ENCODE measurements at places on chromosomes 7 and 10.

GRCh38 chr7:102085218-102085772 lies 201.4 kb upstream of the SH2B2 start:
- no peak for DNase-seq

- no peak for DNase-seq
Observed at GRCh38 chr10:8768852-8769251, 714.4 kb downstream of the GATA3 start.

- DNase-seq = no peak
Observed at GRCh38 chr10:126349101-126349500, 39.2 kb downstream of the ADAM12 start.

- no peak for DNase-seq
Observed at GRCh38 chr10:125128397-125129075, 31.8 kb downstream of the CTBP2 start.

- DNase-seq = no peak
Observed at GRCh38 chr10:125698481-125698998, 15.6 kb upstream of the TEX36 start.

DNA sequence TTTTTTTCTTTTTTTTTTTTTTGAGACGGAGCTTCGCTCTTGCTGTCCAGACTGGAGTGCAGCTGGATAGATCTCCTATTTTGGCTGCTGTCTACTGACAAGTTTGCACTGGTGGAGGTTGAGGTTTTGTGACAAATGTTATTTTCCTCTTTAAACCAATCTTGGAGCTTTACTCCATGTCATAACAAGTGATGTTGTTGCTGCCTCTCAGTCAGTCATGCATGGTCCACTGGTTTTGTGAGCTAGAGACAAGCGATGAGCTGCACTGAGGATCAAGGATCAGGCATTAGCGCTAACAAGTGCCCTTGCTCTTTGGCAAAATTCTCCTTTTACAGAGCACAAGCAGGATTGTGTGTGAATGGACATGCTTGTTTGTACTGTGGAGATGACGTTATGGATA lies 805 bp upstream of the WDFY4 start:
- no peak for DNase-seq

- DNase-seq = no peak
Observed at GRCh38 chr7:81075150-81075549, 156.3 kb upstream of the SEMA3C start.

- DNase-seq = no peak
Observed at GRCh38 chr7:22561321-22561811, 61.4 kb upstream of the STEAP1B start.

- DNase-seq = no peak
Observed at GRCh38 chr7:99674995-99675742, 4.6 kb downstream of the CYP3A5 start.

GRCh38 chr10:70680899-70681730 lies 8.8 kb downstream of the ADAMTS14 start:
- no peak for DNase-seq

DNA sequence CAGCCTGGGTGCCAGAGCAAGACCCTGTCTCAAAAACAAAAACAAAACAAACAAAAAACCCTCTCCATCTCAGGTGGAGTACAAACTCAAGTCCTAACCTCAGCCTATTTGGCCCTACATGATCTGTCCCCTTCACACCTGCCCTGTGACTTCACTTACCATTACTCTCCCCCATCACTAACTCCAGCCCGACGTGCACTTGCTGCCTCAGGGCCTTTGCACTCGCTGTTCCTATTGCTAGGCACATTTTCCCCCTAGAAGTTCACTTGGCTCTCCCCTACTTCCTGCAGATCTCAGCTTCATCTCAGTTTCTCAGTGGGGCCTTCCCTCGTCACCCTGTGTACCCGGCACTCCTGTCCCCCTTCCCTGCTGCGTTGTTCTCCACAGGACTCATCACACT lies 8.5 kb upstream of the LRMDA start:
- DNase-seq = no peak

- no peak for DNase-seq
Observed at GRCh38 chr10:111231779-111232178, 154.9 kb downstream of the ADRA2A start.

DNA sequence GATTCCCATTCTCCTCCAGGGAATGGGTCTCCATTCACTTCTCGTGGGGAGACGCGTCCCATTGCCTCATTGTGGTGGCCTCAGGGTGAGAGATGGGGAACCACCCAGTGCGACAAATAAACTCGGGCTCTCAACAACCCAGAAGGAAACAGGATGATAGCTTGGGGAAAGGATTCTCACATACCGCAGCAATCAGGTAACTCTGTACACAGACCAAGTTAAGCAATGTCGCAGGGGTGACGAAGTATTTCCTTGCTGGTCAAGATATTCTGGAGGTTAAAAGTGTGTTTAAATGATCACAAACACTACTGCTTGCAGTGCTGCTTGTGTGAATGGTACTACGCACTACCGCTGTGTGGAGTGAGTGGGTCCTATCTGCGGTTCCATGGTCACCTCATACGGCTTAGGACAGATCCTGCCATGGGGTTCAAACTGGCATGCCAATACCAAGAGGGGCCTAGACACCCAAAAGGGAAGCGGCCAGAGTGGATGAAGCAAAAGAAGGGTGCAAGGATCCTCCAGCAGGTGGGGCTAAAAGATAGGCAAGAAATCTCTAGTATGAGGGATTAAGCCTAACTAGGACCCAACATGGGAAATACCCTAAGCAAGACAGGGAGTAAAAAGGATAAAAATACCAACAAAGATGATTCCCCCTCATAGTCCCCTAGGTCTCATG lies 143.8 kb upstream of the TMEM106B start:
- DNase-seq = peak; percentile 75

DNA sequence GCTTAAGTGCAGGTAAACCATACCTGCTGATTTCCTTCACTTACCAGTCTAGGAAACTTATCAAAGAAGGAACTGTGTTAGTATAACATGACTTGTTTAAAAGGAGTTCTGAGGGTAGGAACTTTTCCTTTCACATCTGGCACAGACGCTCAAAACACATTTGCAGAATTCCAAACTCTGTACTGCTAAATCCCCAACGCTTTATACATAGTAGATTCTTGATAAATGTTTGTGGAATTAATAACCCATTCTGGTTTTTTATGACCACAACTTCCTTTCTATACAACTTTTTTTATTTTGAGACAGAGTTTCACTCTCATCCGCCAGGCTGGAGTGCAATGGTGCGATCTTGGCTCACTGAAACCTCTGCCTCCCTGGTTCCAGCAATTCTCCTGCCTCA lies 7.7 kb upstream of the TRUB1 start:
- no peak for DNase-seq

DNA sequence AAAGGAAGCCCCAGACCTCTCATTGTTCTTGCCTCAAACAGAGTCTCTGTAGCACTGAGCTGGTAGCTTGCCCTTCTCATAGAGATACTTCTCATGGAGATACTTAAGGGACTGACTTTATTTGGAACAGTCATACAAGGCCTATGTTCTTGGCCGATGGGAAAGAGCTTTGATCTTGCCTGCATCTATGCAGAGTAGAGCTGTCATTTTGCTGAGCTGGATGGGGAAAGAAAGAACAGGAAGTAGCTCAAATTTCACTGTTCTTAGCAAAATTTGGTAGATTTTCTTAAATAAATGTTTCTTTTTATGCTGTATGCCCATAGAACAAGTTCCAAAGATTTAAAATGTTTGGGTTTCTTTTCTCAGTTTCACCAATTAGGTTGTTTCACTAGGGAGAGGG lies 119.3 kb upstream of the SEC61G start:
- DNase-seq = no peak

DNA sequence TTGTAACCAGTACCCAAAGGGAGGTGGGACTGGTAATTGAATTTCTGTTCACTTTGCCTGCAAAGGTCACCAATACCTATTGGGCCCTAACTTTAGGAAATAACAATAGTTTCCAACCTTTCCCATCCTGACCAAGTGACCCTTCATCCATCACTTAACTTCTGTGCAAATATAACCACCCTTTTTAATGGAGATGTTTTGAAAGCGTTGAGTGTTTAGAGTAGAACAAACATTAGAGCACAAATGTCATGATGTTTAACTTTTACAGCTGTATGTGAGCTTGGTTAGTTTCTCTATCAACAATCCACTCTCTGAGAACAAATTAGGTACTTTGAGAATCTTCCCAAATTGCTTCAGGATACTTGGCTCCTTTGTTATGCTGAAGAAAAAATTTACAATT lies 66.4 kb downstream of the MET start:
- no peak for DNase-seq

- DNase-seq = no peak
Observed at GRCh38 chr7:10300577-10300976, 673.1 kb upstream of the PHF14 start.

DNA sequence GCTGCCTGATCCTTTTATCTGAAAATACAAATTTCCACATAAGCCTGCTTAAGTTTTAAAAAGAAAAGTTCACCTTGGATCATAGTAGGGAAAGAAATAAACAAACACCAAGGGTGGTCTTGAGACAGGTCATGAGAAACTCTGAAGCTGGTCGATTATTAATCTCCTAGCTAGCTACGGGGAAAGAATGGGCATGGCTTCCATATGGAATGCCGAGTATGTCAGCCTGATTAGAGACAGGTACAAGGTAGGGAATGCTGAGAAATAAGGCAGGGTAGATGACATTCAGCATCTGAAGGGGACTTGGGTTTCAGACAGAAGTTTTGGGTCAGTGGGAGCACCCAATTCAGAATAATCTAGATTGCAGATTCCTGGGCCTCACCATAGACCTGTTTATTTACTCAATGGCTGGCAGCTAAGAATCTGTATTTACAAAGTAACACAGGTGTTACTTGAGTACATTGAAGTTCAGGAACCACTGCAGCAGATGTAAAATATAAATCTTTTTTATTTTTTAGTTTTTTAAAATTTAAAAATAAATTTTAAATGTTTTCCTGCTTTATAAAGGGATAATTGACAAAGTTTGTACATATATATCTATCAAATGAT lies 49.0 kb downstream of the SCIN start:
- no peak for DNase-seq

GRCh38 chr10:86715156-86715795 lies 41.1 kb upstream of the BMPR1A start:
- no peak for DNase-seq

DNA sequence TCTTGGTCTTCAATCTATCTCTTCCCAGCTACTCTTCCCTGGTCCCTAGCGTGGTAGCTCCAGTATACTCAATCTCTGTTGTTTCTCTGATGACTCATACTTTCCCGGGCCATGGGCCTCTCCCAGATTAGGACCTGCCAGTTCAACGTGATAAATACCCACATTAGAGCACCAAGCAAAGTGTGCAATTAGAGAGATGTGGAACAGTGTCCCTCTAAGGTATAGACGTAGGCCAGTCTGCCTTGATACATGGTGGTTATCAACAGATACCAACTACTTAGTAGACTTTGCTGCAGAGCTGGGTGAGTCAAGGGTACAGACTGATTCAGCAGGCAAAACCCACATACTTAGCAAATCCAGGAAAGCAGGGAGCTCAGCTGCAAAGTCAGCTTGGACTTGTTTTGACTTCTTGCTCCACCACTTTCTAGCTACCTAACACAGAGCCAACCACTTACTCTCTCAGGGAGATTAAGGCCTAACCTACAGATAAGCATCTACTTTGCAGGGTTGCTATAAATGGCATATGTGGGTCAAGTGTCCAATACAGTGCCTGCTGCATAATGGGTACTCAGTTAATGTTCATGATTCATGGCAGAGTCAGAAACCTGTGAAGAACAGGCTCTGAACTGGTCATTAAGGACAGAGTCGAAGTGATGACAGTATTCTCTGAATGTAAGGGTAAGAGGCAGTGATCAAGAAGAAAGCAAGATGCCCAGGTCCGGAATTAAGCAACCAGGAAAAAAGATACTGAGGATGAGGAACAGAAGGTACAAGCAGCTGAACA lies 176.1 kb downstream of the CHN2 start:
- DNase-seq = no peak

GRCh38 chr10:124745252-124745651 lies 1.1 kb upstream of the FAM53B start:
- no peak for DNase-seq

DNA sequence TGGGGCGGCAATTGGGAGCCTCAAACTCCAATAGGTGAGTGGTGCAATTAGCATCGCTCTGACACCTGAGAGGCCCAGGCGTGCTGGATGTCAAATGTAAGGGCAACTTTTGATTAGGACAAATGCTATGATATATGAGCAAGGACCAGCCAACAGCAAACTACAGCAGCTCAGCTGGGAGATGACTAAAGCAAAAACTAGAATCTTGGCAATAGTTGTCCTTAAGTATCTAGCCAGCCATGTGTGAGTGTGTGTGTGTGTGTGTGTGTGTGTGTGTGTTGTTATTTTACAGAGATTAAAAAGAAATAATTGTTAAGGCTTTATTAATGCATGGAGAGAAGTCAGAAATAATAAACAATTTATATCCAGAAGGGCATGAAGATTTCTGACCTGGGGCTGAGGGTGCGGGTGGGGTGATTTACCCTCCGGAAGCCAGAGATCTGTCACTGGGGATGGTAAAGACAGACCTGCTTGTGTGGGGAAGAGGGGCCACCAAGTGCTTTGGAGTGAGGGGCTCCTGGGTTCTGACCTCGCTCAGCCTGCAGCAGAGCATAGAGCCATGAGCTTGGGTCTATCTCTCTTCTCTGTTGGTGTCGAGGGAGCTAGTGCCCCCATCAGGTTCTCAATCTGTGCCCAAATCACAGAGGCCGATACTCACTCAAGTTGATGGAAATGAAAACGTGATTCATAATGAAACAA lies 77.3 kb downstream of the EMX2 start:
- no peak for DNase-seq

GRCh38 chr10:75344170-75344569 lies 57.4 kb downstream of the ZNF503 start:
- DNase-seq = no peak

DNA sequence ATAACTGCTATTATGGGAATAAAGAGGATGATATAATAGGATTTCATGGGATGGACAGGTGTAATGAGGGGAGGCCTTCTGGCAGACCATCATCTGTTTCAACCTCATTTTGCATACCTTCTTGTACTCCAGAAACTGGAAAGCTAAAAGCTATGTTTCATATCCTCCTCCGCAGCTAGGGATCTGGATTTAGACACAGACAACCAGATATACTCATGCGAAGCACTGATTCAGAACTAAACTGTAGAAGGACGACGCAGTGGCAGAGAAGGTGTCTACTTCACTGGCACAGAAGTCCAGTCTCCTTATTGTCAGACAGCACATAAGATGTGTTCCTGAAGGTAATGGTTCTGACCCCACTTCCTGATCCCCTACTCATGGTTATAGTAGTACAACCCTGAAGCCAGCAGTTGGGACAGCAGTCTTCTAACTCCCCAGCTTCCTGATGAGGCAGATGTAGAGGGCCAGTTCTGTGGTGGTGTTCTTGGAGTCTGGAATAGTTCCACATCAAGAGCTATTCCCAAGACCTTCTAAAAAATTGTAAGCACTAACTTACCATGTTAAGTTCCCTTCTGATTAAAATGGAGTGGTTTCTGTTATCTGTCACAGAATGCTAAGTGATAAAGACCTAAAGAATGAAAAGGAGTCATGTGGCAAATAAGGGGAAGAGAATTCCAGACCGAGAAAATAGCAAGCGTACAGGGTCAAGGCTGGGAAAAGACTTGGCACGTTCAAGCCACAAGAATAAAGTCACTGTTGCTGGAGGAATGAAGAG lies 550.3 kb downstream of the GRM8 start:
- no peak for DNase-seq

Measured in CD4-positive, alpha-beta T cell treated with Interleukin-10 for 1 hour (primary cell).